ENCODE measurements at places on chromosomes 3 and 15.

DNA sequence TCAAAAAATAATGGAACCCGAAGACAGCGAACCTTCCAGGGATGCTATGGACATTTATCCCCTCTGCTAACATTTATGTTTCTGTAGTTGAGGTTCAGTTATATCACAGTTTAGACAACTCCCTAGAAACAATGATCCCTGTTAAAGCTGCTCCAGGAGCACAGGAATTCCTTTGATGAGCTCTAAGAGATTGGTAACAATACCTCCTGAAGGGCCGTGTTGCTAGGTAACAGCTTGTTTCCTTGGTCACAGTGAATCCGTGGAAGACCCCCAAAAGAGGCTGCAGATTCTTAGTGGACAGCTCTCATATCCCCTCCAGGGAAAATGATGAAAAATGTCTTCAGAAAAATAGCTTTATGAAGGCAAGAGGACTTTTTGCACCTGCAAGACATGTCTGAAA lies 160.2 kb downstream of the SERPINI1 start:
- no peak for DNase-seq

DNA sequence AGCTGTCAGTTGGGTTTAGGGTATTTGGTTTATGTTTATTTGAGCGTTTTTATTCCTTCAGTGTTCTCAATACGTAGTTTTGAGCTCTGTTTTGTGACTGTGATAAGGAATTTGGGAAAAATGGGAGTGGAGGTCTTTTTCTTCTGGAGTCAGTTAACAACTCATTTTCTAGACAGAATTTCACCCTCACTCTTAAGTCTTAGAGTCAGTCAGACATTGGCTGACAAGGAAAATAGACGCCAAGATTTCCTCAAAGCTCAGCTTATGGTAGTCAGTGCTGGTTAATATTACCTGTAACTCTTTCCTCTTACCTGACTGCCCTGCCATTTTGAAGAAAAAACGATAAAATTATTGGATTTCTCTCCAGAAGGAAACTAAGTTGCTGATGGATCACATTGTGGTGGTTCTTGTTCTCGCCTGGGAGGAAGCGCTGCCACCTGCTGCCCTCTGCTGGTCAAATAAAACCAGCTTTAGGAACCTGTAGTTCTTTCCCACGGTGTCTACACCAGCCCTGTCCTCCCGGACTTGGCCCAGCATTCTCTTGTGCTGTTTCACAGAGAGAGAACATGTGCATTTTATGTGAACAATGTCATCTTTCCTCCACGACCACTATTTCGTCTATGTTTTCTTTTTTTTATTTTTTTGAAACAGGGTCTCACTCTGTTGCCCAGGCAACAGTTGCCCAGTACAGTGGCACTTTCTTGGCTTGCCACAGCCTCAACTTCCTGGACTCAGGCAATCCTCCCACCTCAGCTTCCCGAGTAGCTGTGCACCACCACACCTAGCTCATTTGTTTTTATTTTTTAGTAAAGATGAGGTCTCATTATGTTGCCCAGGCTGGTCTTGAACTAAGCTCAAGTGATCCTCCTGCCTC lies 41.4 kb upstream of the UMPS start:
- DNase-seq: peak; percentile 54

GRCh38 chr3:69031635-69032034 lies 18.2 kb upstream of the EOGT start:
- no peak for DNase-seq

- no peak for DNase-seq
Measured at GRCh38 chr15:64288999-64289398, 67.0 kb downstream of the CSNK1G1 start.

GRCh38 chr3:63450023-63450422 lies 171.9 kb downstream of the SYNPR start:
- DNase-seq: no peak

DNA sequence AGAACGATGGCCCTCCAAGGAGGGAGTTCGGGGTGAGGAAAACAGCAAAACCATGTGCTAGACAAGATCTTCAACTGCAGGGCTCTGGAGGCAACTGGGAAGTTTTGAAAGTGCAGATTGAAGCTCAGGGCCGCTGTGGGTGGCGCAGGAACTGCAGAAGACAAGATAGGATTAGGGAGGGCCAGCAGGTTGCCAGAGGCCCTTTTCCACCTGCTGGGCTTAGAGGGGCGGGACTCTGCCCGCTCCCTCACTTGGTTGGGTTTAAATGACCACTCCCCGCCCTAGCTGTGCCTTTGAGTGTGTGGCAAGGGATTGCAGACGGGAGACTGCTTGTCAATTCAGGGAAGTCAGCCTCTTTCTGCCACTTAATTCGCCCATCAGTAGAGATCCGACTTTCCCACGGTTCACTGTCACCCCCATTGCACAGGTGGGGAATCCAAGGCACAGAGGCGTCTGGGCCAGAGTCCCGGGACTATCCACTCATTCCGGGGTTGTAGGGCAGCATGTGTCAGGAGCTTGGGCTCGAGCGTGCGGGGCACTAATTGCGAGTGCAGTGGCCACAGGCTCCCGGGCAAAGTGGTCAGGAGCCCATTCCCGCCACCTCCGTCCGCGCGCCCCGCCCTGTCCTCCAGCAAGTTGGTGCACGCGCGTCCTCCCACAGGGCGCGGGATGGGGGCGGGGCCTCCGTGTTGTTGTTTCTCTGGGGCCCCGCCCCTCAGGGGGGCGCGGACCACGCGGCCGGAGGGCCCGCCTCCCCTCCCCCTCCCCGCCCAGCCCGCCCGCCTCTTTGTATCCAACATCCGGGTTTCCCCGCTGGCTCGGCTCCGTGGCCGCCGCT lies at the start of gene ACVR2B:
ACVR2B (plus strand) TSS at position 816 of the 838 bp plus-strand sequence. CDS start 433 bp downstream, outside the sequence.
- DNase-seq: peak; percentile 54

DNA sequence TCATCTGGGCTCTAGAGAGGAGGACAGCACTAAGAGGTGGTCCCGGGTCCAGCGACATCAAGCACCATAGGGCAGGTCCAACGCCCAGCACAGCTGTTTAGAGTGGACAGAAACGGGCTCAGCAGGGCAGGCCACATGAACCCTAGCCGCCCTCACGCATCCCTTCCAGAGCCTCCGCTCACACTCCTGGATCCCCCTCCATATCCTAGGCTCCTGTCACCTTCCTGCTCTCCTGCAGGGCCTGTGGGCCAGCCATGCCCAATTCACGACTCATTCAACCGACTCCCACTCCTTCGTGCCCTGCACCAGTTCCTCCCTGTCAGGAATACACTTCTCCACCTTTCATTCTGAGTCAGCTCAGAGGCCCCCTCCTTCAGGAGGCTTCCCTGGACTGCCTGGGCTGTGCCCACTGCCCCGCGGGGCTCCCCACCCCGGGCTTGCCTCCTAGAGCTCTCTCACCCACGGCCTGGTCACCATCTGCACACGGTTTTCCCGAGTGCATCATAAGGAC lies 90.2 kb downstream of the LINGO1 start:
- DNase-seq: no peak

- no peak for DNase-seq
Measured at GRCh38 chr3:177665122-177665808, 468.0 kb upstream of the TBL1XR1 start.

DNA sequence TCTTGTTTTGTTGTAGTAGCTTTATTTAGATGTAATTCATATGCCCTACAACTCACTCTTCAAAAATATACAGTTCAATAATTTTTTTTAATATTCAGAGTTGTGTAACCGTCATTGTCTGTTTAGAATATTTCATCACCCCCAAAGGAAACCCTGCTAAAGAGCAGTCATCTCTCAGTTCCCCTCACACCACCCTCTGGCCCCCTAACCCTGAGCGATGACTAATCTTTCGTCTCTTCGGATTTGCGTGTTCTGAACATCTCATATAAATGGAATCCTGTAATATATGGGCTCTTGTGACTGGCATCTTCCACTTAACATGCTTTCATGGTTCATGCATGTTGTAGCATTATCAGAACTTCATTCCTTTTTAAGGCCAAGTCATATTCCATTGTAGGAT lies 183.8 kb downstream of the ATG7 start:
- no peak for DNase-seq

DNA sequence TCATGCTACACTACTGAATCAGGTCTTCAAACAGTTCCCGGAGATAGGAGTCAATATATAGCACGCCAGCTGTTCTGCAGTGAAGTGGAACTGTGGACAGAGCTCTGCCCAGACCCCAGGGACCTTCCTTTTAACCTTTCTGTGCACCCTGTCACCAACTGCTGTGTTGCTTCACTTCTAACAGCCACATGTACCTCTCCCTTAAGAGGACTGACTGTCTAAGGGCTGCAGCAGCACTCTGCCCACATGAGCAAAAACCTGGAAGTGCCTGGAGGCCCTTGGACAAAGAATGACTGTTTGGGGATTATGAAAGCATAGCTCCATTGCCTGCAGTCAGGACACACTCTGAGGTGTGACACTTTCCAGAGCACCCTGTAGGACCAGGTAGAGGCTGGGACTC lies 88.3 kb upstream of the CTNNB1 start:
- no peak for DNase-seq

GRCh38 chr3:127174284-127174683 lies 18.6 kb upstream of the PRR23E start:
- DNase-seq: no peak

DNA sequence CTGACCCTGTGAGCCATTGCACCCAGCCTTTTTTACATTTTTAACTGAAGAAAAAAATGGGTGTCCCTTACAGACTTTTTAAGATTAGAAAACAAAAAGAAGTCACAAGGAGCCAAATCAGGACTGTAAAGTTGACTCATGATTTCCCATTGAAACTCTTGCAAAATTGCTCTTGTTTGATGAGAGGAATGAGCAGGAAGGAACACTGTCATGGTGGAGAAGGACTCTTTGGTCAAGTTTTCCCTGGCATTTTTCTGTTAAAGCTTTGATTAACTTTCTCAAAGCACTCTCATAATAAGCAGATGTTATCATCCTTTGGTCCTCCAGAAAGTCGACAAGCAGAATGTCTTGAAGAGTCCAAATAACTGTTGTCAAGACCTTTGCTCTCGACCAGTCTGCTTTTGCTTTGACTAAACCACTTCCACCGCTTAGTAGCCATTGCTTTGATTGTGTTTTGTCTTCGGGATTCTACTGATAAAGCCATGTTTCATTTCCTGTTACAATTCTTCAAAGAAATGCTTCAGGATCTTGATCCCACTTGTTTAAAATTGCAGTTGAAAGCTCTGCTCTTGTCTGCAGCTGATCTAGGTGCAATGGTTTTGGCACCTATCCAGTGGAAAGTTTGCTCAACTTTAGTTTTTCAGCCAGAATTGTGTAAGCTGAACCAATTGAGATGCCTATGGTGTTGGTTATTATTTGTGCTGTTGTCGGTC lies 369.4 kb downstream of the MAGI1 start:
- DNase-seq: no peak

- DNase-seq: no peak
Measured at GRCh38 chr15:70062321-70062956, 35.3 kb downstream of the TLE3 start.

DNA sequence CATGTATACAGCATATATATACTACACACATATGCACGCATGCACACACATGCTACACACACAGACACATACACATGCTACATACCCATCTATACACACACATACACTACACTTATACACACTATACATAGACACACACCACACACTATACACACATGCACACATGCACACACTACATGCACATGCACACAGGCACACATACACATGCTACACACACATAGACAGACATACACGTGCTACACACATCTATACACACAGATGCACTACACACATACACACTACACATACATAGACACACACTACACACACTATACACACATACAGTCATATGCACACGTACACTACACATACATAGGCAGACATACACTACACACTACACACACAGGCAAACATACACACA lies 51.2 kb upstream of the PRR20G start:
- no peak for DNase-seq

DNA sequence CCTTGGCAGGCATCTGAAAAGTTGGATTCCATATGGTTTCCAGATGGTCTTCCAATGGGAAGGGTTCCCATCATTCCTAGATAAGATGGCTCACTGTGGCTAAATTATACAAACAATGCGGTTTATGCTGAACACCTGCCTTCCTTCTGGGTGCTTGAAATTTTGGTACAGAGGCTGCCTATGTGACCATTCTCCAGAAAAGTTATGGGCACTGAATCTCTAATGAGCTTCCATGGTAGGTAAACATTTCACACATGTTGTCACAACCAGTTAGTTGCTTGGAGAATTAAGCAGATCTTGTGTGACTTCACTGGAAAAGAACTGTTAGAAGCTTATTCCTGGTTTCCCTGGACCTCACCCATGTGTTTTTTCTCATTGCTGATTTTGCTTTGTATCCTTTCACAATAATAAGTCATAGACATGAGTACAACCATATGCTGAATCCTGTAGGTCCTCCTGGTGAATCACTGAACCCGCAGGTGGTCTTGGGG lies 30.1 kb downstream of the PLOD2 start:
- DNase-seq: no peak

DNA sequence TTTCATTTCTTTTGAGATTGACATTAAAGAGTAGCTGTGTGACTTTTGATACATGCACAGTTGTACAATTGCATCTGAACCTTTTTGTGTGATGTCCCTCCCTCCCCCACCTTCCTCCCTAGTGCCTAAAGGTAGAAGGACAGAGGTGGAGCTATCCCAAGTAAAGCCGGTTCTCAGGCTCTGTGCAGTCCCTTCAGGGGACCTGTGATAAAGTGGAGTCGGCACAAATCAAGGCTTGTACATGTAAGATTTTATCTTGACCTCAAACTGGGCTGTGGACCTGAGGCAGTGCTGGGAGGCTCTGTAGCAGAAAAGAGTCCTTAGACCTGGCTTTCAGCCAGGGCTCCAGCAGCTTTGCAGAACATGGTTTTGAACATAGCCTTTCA lies 55.5 kb upstream of the CMTM7 start:
- no peak for DNase-seq

GRCh38 chr15:86765281-86765680 lies 685.6 kb downstream of the AGBL1 start:
- no peak for DNase-seq

- DNase-seq: no peak
Measured at GRCh38 chr3:101829437-101829830, 19.9 kb upstream of the NFKBIZ start.

DNA sequence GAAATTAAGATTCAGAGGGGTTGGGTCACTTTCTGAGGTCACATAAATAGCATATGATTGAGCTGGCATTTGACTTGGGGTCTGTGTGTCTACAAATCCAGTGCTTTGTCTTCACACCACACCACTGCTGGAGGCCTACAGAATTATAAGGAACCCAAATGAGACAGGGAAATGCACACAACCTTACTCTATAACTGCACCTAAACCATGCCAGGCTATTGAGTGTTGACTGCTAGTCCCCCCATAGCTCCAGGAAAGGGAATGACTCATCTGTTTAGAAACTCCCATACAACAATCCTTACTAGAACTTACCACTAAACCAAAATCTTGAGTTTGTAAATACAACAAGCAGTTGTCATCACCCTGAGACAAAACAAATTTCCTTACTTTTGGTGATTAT lies 16.9 kb upstream of the TSC22D2 start:
- no peak for DNase-seq

GRCh38 chr3:125374501-125374995 lies 577 bp downstream of the ZNF148 start:
- peak; percentile 31 for DNase-seq
